ENCODE measurements at places on chromosomes 2 and 18.

- no peak for DNase-seq
Observed at GRCh38 chr2:222835143-222835822, 25.6 kb upstream of the ACSL3 start.

DNA sequence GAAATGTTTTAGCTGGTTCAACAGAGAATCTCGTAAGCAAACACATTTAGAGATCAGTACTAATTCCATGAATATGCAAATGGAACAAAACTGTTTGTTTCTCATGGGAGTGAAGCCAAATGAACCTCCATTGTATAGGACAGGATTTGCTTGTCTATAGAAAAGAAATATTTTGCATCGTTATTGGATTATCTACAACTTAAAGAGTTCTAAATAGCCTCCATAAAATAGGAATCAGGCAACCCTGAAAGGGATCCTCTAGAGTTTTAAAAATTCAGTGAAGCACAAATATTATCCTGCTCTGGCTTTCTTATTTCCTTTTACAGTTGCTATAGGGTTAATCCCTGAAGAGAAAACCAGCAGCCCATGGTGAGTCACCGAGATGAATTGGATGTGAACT, 378.4 kb upstream of the NRXN1 start:
- DNase-seq, result no peak

DNA sequence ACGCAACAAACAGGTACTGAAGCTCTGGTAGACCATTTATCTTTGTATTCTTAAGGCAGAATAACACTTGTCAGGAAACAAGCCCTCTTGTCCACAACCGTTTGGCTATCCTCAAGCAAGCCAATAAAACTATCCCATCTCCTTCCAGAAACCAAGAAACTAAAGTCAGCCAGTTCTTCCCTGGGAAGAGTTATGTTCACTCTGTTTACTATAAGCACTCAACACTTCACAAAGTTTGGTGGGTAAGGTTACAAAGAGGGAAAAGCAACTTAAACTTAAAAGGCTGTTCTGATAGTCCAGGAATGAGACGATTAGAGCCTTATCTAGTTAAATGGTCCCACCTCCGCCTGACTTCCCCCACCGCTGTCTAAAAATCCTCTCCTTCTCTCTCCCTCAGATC, 25.6 kb downstream of the LRP2 start:
- DNase-seq, result no peak

- no peak for DNase-seq
Observed at GRCh38 chr2:239608260-239608659, 207.4 kb upstream of the HDAC4 start.

DNA sequence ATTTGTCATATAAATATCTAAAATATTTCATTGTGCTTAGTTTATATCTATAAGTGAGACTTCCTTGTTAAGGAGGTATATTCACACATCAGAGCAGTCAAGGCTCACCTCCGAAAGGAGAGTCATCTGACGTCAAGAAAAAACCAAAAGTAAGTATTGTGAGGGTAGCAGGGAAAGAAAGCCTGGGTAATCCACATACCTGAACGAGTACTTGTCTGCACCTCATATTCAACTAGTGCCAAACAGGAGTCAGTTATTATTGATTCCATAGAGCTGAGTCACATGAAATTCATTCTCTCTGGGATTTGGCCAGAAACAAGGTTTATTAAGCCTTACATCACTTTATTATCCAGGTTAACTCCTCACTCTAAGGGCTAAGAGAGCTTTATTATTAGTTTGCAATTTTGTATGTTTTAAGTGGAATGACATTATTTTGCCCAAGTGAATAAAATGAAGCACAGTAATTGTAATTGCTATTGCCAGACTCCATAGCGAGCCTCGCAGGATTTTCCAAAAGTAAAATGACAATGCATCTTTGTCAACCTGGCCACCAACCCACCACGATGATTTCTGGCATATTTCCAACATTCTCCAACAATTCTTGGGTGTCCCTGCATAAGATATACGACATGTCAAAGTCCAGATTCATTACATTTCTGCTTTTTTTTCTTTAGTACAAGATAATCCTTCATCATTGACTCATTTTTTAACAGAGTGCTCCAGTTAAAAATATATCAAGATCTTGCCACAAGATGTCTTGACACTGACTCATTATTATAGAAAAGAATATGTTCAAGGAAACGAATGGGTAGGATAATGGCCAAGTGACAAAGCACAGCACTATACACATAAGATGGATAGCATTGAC, 1210.4 kb upstream of the ACVR2A start:
- DNase-seq, result no peak

- DNase-seq, result no peak
Observed at GRCh38 chr2:22499082-22499839, 885.7 kb upstream of the KLHL29 start.

DNA sequence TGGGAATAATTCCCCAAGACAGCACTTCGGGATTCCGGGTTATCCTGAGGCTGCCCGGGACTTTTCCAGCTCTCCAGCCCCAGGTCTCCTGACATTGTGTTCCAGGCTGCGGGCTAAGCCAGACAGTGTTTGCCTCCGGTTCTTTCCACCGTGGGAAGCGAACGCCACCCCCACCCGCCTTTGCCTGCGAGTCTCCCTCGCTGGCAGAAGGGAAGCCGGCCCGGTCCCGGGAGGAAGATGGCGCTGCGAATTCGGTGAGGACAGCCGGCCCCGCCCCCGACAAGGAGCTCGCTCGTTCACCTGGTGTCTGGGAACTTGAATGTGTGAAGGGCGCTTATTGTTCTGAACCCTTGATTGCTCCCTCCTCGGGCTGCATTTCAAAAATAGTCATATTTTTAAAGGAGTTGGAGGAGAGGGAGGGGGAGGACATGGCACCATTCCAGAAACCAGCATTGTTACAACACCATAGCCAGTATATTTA, 2.9 kb downstream of the LRATD1 start:
- peak; percentile 84 for DNase-seq

GRCh38 chr2:38886063-38886462, 3.6 kb upstream of the ARHGEF33 start:
- DNase-seq, result no peak

GRCh38 chr2:120508567-120509041, 162.7 kb downstream of the INHBB start:
- DNase-seq, result no peak

DNA sequence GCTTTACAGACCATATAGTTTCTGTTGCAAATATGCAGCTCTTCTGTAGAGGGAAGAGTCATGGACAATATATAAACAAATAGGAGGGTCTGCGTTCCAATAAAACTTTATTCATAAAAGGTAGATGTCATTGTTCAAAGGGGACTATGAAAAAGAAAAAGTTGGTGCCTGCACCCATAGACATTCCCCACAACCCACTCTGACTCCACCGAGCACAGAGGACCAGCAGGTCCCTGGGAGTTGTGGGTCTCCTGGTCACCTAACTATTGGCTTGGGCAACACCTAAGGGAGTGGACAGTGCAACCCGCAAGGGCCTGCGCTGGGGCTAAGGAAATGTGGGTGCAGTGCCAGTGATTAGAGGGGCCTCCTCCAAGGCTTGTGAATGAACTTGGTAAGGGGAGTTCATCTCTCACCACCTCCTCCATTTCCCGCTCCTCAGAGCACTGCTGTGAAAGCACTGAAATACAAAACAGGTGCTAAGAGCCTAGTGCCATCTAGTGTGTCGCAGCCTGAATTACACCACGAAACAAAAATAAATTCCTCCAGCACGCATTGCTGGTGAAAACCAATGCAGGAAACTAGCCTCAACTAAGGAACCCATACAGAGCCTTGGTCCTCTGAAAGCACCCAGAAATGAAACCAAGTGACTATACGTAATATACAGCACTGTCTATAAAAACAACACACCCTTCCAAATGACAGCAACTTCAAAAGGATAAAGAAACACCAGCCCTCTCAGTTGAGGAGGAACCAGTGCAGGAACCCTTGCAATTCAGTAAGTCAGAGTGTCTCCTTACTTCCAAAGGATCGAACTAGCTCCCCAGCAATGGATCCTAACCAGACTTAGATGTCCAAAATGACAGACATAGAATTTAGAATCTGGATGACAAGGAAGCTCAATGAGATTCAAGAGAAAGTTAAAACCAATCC, 166.6 kb downstream of the RNF144A start:
- no peak for DNase-seq

DNA sequence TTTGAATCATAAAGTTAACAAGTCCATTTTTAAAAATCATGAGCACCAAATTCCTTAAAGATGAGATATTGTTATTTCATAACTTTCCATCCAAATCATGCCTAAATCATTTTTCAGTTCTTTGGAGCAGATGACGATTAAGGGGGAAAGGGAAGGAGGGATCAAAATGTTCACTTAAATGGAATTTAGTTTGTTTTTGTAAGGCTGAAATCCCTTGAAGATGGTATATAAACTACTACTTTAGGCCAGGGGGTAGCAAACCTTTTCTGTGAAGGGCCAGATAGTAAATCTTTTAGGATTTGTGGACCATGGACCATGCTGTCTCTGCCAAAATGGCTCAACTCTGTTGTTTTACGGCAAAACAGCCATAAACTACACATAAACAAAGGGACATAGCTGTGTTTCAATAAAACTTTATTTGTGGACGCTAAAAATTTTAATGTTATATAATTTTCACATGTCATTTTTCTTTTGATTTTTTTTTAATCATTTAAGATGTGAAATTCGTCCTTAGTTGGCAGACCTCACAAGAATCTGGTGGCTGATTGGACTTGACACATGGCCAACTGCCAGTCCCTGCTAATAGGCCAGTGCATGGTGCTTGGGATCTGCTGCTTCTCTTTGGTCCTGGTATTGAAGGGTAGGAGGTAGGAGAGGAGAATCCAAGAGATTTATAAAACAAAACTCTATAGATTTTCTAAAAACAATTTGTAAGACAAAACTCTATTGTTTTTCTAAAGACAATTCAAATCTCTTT, 52.0 kb upstream of the RTN4 start:
- DNase-seq, result no peak

DNA sequence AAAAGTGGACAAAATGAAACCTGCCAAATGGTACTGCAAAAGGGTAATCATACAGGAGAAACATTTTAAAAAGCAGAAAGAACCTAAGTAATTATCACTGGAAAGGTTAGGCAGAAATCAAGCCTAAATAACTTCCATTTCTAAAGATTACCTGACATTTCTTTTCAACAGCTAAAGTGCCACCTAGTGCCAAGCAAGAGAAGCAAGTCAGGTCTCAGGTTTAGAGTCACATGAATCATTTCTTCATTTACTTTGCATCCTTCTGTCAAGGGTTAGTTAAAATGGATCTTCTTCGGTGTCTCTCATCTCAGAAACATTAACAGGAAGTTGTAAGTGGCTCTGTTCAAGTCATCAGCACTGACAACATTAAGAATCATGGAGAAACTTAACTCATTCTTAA, 90.3 kb downstream of the AKAIN1 start:
- DNase-seq, result no peak

DNA sequence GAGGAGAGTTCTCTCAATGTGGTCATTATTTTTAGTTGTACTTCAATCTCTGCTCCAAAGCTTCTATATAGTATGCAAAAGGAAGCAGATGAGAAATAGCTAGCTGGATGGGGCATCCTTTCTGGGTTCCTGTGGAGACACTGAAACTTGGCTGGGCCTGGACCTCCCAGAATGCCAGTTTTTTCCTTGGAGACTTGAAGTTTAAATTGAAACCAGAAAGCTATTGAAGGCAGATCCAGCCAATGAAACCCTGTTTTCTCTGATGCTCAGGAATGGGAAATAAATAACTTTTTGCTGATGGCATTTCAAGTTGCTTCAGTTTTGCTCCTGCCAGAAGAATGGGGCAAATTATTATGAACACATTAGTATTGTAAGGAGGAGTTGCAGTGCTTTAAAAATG, 2.9 kb downstream of the SETBP1 start:
- DNase-seq, result no peak

DNA sequence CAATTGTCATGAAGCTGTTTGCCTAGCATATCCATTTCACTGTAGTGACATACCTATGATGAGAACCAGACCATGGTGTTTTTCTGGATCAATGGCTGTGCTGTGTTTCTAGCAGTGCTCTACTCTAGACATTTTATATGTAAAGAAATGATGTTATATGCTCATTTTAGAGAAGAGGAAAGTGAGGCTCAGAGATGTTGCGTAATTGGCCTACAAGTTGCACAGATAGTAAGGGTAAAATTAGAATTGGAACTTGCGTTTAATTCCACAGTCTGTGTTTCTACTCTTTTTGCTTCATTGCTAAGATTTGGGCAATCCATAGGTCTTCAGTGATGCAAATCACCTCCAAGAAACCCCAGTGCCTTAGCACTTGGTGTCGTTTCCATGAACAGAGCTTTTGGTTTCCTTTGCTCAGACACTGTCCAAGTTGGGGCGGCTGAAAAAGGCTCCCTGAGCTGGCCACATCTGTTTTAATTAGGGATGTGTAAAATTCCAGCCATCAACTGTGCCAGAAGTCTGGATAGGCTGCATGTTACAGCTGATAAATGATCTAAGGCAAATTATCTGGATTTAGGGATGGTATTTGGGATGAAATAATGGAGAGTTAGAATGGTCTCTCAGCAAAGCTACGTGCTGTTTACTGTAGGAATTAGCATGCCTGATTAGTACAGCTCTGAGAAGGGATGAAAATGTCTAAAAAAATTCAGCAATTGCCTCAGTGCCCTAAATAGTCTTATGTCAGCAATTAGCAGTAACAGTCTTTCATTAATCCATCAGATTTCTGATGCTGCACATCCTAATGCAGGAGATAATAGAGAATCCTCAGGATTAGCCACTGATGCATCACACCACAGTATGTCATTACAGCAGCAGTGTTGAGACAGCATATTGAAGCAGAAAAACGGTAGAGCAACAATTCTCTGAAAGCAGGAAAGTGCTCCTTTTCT, 65.3 kb downstream of the PTPRM start:
- DNase-seq, result no peak
